ENCODE measurements at places on chromosomes 13 and 19.

GRCh38 chr19:15555759-15556633, 47.7 kb downstream of the CYP4F22 start:
- DNase-seq, result peak; percentile 87

GRCh38 chr13:53694814-53695532, 666.4 kb downstream of the OLFM4 start:
- DNase-seq, result no peak

DNA sequence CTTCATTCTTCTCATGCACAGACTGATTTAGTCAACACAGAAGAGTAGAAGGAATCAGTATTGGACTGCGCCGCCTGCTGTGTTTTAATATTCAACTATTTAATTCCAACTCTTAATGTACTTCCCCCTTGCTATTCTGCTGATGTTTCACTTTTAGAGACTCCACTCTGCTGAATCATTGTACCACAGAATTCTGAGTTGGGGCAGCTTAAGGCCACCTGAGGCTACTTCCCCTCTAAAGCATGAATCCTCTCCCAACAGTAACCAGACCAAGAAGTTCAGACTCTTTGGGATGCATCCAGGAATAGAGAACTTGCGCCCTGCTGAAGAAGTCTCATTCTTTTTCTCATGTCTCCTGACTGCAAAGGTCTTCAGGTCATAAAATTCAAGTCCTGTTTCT, 708.8 kb downstream of the UQCRFS1 start:
- no peak for DNase-seq

GRCh38 chr13:85654227-85654626, 145.0 kb downstream of the SLITRK6 start:
- peak; percentile 24 for DNase-seq

DNA sequence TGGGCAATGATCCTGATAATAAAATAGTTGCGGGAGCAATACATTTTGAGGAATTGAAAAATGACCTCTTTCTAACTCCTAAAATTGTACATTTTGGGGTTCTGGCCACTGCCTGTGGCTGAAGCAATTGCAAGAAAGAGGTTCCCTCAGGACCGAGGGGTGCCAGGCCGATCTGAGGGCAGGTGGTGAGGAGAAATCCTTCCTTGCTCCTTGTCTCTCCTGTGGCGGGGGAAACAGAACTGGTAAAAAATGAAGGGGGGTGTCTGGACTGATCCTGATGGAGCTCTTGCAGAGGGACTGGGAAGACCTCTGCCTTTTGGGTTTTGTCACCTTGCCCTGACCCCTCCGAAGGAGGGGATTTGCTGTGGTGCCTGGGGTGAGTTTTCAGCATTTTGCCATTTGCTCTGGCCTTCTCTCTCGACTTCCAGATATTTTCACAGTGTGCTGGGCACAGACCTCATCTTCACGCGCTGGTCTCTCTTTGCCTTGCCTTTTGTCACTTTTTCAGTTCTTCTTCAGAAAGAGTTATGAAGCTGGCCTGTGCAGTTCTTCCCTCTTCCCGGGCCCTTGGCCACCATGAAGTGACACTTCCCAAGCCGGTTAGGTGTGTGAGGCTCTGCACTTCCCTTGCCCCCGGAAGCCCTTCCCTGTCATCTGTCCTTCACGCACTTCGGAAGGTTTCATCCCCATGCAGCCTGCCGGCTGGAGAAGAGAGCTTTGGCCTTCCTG, 22.2 kb downstream of the NFIX start:
- DNase-seq, result no peak

GRCh38 chr19:4831304-4831978, at the start of gene TICAM1:
TICAM1 (minus strand) TSS chr19:4831712; CDS start chr19:4818377, 13,335 bp downstream.
- DNase-seq, result peak; percentile 92

- no peak for DNase-seq
These were observed 813.6 kb upstream of the MIR17HG start for GRCh38 chr13:90533866-90534265.

GRCh38 chr13:23381866-23382265, 51.6 kb downstream of the SACS start:
- DNase-seq, result no peak

DNA sequence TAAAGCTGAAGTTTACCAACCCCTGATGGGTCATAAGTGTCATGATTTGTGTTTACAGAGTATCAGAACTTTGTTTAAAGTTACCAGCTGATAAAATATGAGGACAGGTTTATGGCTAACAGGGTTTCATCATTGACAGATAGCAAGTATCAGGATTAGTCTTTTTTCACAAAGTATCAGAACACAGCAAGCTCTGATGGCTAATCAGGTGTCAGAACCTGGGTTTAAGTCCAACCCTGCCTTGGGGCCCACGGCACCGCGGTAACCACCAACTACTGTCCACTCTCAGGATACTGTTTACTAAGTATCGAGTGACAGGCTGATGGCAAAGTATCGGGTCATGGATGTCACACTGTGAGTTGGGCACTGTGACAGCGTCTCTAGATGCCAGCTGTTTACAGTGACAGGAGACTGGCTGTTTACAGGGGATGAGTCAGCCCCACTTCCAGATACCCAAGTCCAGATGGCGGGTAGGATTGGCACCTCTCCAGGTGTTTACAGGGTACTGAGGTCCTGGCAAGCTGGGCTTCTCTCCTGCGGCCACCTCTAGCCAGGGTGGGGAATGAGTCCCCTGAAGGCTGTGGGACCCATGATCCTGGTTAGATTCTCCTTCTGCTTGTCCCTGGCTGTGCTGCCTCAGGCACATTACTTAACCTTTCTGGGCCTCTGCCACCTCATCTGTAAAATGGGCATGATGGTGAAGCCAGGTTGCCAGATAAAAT, 21.8 kb downstream of the ARRDC2 start:
- peak; percentile 50 for DNase-seq

DNA sequence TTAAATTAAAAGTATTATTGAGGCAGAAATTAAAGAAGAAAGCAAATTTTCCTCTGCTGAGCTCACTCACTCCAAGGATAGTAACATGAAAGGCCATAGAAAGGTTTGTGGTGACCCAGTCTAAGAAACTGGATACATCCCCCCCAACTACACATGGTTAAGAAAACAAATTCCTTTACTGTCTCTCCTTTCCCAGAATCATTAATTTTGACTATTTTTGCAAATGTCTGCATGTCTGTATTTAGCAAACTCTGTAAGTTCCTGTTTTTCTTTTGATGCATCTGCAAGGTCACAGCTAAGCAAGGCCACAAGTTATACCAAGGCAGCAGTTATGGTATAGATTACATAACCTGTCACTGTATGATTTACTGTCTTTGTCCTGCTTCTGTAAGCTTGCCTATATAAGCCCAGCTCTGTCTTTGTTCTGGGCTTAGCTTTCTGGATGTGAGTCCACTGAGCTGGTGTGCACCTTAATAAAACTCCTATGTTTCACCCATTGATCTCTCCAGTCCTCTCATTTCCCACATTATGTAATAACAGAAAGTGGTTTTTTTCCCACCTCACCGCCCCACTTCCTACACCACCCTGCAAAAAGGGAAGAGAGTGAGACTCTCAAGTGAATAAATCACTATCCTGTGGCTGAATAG, 8.5 kb upstream of the ZNF83 start:
- peak; percentile 6 for DNase-seq

- DNase-seq, result peak; percentile 26
These were observed 228.3 kb upstream of the IRS2 start for GRCh38 chr13:110014719-110015118.

DNA sequence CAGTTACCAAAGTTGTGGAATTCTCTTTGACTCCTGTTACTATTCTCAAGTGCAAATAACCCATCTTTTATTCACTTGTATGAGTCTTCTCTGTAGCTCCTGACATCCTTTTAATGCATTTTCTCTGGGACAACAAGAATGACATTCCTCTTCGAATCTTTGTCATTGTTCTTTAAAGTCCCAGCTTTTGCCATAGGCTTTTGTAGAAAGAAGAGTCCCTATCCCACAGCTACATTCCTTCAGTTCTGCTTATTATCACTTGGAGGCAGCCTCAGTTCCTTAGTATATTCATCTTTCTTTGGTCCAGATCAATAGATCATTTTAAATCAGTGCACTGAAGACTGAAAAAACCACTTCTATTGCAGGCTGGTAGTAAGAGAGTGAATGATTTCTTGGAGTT, 560.2 kb downstream of the DACH1 start:
- DNase-seq, result no peak

DNA sequence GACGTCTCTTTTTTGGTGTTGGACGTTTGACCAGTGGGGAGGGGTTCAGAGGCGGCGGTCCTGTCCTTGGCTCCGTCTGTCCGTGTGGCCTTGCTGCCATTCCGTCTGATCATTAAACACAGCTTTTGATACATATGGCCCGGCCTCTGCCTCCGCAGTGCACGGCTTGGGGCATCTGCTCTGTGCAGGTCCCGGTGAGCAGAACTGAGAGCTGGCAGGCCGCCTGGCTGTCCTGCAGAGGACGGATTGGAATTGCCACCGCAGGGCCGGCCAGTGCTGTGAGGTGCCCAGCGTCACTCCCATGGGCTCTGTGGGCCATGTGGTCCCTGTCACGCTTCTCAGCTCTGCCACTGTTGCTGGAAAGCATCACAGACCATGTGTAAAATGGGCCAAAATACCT, 5.4 kb upstream of the TMPRSS9 start:
- no peak for DNase-seq

- peak; percentile 39 for DNase-seq
These were observed 153.8 kb upstream of the SERP2 start for GRCh38 chr13:44219577-44220548.
